ENCODE measurements at places on chromosomes 1 and 21.

GRCh38 chr1:199422206-199422605 lies 605.3 kb upstream of the NR5A2 start:
- no peak for DNase-seq

DNA sequence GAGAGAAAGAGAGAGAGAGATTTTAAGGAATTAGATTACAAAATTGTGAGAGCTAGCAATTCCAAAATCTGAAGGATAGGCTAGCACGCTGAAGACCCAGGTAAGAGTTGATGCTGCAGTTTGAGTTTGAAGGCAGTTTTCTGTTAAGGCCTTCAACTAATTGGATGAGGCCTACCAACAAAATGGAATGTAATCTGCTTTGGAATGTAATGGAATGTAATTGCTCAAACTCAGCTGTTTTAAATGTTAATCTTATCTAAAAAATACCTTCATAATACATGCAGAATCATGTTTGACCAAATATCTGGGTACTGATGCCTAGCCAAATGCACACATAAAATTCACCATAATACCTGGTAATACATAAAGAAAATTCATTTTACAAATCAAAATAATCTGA lies 976.1 kb downstream of the LTN1 start:
- DNase-seq: no peak

- no peak for DNase-seq
These were observed 33.2 kb upstream of the PKN2 start for GRCh38 chr1:88650676-88651418.

DNA sequence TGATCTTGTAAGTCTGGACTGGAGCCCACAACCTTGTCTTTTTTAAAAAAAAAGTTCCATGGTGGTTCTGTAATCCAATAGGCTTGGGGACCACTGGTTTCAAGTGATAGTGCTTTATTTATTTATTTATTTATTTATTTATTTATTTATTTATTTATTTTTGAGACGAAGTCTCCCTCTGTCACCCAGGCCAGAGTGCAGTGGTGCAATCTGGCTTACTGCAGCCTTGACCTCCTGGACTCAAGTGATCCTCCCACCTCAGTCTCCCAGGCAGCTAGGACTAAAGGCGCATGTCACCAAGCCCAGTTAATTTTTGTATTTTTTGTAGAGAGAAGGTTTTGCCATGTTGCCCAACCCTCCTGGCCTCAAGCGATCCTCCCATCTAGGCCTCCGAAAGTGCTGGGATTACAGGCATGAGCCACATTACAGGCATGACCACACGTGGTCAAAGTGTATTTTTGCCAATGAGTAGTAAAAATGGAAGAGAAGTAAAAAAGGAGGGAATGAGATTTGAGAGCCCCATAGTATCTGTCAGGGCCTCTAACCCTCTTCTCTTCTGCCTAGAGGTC lies 44.8 kb upstream of the ARHGAP29 start:
- no peak for DNase-seq

DNA sequence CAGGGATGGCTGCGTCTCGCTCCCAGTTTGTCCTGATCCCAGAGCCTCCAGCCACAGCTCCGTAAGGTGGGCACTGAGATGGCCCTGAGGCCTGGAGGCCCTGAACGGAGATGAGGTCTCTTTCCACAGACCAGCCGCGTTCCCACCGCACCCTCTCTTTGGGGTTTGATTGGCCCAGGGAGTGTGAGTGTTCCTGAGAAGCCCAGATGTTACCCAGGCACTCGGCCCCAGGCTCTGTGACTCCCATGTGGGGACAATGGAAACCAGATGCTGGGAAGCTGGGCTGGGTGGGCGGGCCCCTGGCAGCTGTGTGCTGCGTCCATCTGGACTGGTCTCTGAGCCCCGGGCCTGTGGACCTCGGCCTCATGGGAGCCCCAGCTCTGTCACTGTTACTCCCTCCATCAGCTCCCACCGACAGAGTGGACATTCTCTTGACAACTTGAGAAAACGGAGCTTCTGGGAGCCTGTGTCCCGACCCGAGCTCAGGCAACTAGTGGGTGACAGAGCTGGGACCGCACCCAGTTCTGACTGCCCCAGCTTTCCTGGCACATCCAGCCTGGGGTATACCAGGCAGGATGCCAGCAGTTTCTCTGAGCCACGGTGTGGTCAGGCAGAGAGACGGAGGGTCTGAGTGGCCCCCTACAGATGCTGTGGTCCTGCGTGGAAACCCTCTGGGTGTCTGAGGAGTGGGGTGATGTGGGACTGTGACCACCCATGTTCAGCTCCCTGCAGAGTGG lies 9.8 kb upstream of the COL6A1 start:
- DNase-seq: no peak

GRCh38 chr1:100893718-100894117 lies 924 bp downstream of the EXTL2 start:
- no peak for DNase-seq

DNA sequence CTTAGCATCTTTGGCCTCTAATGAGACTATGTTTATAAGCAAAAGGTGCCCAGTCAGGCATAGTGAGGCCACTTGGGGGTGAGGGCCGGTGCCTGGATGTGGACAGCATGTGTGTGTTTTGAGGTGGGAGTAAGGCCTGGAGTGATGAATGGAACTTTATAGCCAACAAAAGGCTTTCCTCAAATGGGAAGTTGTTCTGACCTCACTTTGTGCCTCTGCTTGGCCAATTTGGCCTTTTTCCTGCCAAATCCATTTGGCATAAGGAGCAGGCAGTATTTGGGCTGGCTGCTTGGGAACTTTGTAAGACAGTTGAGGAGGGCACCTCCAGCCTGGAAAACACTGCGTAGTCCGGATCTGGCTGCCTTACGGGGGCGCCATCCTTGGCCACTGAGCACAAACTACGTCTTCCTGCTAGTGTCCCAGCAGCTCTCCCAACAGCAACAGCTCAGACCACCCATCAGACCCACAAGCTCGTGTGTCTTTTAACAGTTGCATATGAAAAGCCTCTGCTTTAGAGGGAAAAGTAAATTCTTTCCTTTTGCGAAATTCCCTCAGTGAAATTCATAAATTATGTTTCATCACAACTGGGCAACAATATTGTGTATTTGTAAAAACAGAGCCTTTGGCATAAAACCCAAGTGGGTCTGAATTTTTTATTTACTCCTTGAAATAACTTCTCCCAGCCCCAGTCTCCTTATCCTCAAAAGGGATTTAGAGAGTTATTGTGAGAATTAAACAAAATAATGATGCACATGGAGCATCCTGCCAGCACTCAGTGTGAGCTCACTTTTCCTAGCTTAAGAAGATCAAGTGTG lies 322.9 kb downstream of the DISC1 start:
- no peak for DNase-seq
